ENCODE measurements at places on chromosomes 2 and 18.

DNA sequence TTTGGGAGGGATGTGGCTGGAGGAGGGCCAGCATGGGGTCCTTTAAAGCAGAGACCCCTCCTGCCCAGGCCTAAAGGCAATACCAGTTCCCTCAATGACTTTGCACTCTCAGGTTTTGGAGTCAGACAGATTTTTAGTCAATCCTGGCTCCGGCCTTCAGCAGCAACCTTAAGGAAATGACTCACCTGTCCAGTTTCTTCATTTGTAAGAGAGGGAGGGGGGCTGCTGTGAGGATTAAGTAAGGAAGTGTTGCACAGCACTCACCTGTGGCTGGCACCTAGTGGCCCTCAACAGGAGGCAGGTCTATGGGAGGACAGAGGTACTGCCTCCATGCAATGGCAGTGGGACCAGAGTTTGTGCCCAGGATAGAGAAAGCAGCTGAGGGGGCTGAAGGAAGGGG lies 13.7 kb downstream of the CNGA3 start:
- DNase-seq, result no peak

- DNase-seq, result no peak
Observed at GRCh38 chr2:37623406-37623805, 48.0 kb downstream of the CDC42EP3 start.

- no peak for DNase-seq
Observed at GRCh38 chr2:117956036-117956796, 57.7 kb downstream of the CCDC93 start.

DNA sequence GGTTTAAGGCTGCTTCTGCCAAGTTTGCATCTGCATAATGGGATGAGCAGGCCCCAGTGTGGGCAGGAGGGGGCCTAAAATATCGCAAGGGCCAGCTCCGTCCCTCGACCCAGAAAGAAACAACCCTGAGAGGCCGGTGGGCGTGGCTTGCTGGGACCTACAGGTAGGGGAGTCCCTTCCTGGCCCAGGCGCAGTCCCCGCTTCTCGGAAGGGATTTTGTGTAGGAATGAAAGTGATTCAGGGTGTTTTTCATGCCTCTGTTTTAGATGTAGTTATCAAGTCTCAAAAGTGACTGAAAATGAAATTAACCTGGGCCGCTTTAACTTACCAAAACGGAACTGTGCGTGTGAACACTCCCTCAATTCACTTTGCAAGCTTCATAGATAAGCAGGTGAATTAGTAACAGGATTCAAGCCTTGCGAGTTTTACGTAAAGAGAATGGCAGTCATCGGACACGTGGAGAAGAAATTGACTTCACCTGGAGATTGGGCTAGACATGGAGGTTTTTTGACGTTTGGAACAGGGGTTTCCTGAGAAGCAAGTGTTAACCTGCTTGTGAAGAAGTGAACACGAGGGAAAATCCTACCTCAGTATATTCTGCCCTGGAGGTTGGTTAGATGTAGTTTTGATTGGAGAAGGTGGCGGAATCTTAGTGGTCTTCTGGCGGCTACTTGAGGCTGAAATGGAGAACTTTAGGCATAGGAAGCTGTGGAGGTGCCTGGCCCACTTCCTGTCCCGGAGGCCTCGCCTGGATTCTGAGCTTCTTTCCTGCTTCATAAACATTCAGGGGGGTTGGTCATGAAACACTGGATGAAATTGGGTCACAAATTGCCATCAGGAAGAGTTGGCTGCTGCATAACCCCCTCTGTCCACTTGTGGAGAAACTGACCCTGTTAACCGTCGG lies 1.7 kb downstream of the NCK2 start:
- DNase-seq, result no peak

- DNase-seq, result no peak
Observed at GRCh38 chr2:58032016-58032763, 14.4 kb upstream of the VRK2 start.

DNA sequence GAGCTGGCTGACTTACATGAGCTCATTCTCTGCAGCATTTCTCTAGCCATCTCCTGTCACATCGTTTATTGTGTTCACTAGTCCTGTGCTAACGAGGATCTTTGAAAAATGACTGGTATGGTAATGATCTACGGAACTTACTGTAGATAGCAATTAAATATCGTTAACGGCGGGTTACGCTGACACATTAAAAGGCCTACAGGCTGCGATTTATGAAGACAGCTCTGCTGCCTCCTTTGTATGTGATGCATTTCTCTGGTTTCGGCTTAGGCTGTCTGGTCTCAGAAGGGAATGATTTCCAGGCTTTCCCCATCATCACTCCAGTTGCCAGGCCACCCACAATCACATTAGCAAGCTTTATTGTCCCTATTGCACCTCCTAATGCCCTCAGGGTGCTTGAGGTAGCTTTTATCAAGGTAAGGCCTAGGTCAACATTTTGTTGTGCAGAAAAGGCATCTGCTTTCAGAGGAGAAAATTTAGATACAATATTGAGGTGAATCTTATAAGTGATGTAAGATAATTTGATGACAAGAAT lies 284.4 kb downstream of the SOX11 start:
- no peak for DNase-seq

- DNase-seq, result no peak
Observed at GRCh38 chr18:76468345-76469304, 26.4 kb downstream of the ZNF516 start.

- no peak for DNase-seq
Observed at GRCh38 chr18:39799006-39799405, 2156.0 kb upstream of the PIK3C3 start.

- DNase-seq, result peak; percentile 80
Observed at GRCh38 chr2:202064171-202064880, 8.7 kb upstream of the KIAA2012 start.

DNA sequence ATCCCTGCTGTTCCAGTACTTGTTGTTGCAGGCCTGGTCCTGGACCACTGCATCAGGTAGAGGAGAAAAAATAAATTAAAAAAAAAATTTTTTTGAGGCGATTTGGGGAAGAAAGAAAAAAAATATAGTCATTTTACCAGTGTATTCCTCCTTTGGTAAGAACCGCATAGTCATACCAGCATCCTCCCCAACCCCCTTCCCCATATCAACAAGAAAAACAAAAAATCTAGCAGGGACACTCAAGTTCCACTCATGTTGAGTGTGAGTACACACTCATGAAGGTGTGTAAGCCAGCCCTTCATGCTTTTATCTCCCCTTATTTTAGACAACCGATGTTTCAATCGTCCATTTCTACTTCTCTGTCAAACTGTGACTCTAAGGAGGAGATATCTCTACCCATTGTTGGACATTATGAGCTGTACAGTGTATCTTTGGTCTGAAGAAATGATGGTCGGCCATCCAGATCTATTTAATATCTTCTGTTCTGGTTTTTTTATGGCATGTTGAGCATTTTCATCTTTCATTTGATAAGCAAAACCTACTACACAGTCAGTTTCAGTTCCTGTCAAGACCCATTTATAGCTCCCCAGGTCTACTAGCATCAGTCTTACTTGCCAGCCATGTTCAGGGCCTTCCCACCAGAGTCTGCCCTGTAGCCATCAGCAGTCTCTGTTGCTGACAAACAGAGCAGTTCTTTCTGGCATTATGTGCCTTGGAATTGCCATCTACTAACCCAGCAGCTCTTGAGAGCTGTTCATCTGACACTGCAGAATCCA lies 20.0 kb downstream of the ELP2 start:
- DNase-seq, result no peak

DNA sequence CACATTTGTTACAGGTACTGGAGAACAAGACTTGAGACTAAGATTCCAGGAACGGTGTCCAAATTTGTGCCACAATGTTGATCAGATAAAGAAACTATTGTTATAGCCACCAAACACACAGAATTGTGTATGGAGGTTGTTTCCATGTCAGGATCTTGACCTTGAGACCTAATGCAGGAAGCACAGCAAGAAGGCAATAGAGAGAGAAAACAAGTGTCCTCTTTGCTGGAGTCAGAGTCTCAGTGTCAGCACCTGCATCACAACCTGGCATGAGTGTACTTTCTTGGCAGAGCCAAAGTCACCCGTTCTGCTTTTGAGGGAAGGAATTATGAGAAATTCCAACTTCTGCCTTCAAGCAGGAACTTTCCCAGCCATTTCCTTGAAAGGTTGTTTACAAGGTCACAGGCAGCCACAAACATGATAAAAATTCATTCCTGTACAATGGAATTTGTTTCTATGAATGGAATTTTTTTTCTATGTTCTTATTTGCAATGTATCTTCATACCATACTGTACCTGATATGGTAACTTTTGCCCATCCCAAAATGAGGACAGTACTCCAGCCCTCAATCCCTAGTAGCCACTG lies 118.4 kb downstream of the PKP4 start:
- DNase-seq, result no peak

DNA sequence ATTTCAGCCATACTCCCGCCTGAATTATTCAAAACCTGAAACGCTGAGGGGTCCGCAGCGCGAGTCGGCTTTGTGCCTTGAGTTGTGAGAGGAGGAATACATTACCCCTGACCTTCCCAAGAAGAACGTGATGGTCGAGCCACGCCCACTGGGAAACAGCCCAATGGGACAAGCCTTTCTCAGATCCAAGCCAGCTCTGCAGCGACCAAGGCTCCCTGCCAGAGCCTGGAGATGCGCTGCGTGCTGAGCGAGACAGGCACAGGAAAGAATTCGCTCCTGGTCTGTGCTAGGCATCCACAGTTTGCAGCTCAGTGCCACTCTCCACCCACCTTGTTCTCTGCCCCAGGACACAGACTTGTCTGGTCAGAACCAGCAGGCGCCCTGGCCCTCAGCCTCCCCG lies 74.1 kb upstream of the GLI2 start:
- DNase-seq, result no peak

- DNase-seq, result no peak
Observed at GRCh38 chr18:35344736-35345459, 678 bp upstream of the ZNF24 start.

GRCh38 chr2:205713086-205713485 lies 30.8 kb downstream of the NRP2 start:
- no peak for DNase-seq

- DNase-seq, result peak; percentile 41
Observed at GRCh38 chr2:46134531-46135227, 162.5 kb upstream of the EPAS1 start.

DNA sequence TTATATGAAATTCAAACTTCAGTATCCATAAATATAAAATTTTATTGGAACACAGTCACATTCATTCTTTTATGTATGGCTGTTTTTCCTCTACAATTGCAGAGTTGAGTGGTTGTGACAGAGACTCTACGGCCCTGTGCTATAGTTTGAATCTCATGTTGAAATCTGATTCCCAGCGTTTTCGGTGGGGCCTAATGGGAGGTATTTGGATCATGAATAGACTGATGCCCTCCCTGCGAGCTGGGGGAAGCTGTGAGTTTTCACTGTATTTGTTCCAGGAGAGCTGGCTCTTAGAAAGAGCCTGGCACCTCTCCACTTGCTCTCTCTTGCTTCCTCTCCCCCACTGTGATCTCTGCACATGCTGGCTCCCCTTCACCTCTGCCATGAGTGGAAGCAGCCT lies 1.7 kb downstream of the PFN4 start:
- peak; percentile 52 for DNase-seq

GRCh38 chr18:58640891-58641610 lies 12.2 kb upstream of the ALPK2 start:
- DNase-seq, result no peak

DNA sequence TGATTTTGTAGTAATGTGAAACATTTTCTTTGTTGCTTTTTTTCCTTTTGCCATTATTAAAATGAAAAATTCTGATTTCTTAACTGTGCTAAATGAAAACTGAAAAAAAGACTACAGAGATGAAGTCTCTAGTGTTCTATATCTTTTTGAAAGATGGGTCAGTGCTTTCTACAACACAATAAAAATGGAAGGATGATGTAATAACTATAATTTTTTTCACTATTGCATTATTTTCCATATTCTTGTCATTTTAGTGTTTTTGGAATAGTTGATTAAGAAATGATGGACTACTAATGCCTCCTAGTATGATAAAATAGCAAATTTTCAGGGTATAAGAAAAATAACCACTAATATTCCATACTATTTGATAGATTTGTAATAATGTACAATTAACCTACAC lies 7.2 kb downstream of the PSMD14 start:
- no peak for DNase-seq

DNA sequence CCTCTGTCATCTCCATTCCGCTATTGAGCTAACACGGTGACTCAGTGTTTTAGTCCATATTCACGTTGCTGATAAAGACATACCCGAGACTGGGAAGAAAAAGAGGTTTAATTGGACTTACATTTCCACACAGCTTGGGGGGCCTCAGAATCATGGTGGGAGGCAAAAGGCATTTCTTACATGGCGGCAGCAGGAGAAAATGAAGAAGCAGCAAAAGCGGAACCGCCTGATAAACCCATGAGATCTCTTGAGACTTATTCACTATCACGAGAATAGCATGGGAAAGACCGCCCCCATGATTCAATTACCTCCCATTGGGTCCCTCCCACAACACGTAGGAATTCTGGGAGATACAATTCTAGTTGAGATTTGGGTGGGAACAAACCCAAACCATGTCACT lies 22.6 kb upstream of the CXXC1 start:
- DNase-seq, result no peak

DNA sequence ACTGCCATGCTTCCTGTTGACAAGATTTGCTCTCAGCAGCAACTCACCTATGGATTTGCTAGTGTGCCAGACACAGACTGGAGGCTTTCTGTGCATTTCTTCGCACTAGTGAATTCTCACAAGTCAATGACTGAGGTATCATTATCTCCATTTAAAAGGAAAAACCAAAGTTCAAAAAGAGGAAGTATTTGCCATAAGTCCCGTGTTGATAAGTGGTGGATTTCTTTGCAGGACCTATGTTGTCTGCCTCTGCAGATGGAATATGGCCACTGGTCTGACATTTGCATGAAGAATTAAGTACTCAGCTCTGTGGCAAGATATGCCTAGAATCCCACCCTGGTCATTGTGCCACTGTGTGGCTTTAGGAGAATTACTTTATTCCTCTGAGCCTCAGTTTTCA lies 299.6 kb downstream of the PAX3 start:
- DNase-seq, result no peak

- DNase-seq, result peak; percentile 42
Observed at GRCh38 chr18:46386788-46387187, 270.2 kb downstream of the LOXHD1 start.

GRCh38 chr2:5022061-5022460 lies 670.1 kb upstream of the SOX11 start:
- DNase-seq, result no peak

- no peak for DNase-seq
Observed at GRCh38 chr2:11769516-11769915, 23.1 kb downstream of the LPIN1 start.

DNA sequence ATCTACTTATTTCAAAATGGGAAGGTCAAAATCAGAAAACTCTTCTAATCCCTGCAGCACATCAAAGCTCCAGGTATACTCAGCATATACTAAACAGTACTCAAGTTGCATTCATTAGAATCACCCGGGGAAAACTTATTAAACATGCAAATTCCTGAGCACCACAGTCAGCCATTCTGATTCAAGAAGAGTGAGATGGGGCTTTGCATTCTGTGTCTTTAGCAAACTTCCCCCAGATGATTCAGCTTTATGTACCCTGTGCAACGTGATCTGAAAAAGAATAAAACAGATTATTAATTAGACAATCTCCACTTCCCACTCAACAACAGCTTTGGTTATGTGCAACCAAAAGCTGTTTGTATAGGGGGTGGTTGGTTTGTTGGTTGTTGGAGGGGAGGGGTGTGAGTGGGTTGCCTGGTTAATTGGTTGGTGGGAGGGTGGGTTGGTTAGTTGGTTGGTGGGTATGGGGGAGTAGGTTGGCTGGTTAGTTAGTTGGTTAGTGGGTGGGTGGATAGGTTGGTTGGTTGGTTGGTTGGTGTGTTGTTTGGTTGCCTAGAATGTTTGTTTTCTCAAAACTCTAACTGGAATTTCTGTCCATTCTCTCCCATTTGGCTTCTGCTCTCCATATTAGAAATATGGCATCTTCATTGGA lies 112.5 kb upstream of the AGAP1 start:
- DNase-seq, result no peak

Measured in muscle of arm (tissue), 14 donors.